NCI-H2107 (cell line): ENCODE measurements at places on chromosomes 13 and 19.

DNA sequence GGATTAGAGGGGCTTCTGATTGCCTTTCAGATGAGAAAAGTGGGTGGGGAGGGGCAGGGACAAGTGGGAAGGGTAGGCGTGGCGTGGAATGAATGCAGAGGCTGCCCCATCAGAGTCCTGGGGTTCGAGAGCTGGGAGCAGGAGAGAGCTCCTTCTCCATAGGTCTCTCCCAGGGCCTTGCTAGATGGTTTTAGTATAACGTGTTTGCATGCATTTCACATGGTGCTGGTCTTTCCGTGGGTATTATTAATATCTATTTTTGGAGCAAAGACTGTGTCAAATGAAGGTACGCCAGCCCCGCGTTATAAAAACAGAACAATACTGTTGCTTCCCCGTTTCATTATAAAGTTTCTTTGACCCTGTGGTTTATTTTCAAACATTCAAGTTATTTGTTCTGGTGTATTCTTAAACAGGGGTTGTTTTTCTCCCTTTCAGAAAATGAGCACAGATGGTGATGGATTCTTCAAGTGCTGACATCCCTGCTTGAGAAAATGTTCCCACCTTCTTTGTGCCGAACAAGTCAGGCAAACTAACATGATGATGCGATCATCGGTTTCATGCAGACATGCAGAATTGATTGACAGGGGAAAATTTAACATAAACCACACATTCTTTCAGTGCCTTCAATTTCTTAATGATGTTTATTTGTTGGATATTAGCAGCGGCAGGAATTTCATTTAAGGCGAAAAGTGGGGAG is 62.1 kb upstream of the ZNF536 start:
- DNase-seq: no peak

- no peak for DNase-seq
Observed at GRCh38 chr13:29754473-29754806, 96.0 kb downstream of the UBL3 start.

DNA sequence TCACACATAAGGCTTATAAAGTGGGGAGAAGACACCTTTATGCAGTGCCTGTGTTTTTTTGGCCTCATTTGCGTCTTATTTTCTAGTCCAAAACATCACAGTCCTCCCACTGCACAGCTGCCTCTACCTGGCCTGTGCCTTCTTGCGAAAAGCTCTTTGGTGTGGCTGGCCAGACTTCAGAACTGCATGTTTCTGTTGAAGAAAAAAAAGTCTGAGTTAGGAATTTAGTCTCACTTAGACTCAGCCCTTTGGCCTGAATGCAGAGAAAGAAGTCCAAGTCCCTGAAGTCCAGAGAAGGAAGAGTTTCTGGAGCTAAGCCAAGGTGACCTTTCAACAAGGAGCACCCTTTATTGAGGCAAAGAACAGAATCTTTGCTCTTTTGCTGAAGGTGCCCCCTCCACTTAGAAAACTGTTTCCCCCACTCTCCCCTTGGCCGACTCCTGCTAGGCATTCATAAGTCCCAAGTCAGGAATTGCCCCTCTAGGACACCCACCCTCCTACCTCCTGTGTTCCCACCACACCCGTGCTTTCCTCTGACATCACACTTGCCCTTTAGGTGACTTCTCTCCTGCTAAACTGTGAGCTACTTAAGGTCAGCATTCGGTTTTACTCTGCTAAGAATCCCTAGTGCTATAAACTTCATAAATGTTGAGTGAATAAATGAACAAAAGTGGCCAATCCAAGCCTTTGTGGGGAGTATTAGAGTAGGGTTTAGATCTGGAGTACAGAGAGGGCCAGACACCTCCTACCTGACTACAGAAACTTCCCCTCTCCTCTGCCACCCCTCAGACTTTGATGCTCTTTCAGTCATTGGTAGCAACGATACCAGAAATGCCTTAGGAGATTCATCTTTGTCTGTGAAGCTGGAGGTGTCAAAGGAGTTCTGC is 226.8 kb downstream of the LACC1 start:
- no peak for DNase-seq

DNA sequence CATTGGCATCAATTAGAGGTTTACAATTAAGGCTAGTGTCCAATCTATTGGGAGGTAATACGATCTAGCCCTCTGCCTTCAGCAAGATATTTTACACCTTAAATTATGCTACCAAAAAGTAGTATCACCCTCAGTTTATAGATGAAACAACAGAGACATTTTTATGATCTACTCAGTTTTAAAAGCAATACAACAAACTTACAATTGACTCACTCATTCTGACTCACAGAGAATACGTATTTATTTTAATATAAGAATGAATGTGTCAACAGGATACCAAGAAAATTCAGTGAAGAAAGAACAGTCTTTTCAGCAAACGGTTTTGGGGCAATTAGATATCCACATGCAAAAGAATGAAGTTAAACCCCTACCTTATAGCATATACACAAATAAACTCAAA is 32.5 kb upstream of the STARD13 start:
- DNase-seq: no peak

DNA sequence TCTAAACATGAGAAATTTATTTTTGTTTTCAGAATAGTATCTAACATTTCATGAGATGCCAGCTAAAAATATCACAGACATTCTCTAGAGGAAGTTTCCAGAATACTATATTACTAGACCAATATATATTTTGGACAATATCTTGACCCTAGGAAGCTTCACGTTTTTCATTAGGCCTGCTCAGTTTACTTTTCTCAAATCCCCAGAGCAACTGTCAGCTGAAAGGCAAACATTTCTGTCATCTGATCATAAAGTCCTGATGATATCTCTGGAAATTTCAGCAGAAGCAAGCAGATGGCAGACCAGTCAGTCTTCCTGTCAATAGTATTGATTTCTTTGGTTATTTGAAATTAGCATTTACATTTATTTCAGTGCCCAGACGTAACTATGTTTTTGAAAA is 4.0 kb downstream of the POSTN start:
- no peak for DNase-seq

DNA sequence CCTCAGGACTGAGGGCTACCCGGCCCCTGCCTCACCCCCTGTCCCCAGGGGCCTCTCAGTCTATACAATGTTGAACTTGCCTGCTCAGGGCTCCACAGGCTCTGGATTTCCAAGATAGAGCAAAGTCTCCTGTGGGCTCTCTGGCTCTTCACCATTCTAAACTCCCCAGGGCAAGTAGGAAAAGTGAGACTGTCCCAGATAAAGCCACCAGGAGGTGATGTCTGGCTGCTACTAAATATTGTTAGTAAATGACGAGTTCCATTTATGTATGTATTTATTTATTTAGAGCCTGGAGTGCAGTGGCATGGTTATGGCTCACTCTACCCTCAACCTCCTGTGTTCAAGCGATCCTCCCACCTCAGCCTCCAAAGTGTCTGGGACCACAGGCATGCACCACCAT is 73.6 kb upstream of the SIAH3 start:
- DNase-seq: no peak

- no peak for DNase-seq
Observed at GRCh38 chr19:31838163-31838815, 489.1 kb upstream of the TSHZ3 start.

GRCh38 chr19:46840498-46840942 is 10.1 kb downstream of the AP2S1 start:
- peak; percentile 48 for DNase-seq

DNA sequence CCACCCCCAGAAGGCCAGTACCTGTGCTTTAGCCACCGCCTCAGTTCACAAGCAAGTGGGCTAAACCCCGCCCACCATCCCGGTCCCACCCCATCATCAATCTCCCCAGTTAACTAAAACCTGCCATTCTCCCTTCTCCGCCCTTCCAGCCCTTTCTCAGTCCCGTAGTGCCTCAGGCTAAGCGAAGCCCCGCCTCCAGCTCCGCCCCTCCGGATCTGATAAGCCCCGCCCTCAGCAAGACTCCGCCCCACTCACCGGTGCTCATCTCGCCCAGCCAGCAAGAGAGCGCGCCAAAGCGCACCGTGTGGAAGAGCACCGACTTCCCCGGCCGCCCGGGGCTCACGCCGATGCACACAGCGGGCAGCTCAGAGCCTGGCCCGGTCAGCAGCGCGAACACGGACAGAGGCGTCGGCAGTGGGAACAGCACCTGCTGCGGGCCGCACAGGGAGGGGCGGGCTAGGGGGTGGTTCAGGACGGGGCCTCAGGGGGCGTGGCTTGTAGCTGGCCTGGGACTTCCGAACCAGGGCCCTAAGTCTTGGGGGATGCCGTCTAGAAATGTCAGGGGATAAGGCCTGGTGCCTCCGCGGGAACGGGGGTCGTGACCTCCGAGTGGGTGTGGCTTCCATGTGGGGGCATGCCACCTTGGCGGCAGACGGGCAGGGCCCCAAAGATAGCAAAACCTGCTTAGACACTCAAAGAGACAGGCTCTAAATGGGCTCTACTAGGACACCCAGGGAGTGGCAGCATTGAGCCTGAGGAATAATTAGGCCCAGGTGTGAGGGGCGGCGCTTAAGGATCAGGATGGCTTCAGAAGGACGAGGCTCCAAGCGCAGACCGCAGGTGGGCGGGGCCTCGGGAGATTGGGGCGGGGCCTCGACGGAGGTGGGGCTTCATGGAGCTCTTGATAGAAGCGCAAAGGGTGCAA is 21.4 kb downstream of the MAP4K1 start:
- DNase-seq: peak; percentile 30
